ENCODE measurements at places on chromosomes 2 and 18.

- no peak for DNase-seq
Observed at GRCh38 chr2:32706815-32707579, 79.1 kb downstream of the TTC27 start.

DNA sequence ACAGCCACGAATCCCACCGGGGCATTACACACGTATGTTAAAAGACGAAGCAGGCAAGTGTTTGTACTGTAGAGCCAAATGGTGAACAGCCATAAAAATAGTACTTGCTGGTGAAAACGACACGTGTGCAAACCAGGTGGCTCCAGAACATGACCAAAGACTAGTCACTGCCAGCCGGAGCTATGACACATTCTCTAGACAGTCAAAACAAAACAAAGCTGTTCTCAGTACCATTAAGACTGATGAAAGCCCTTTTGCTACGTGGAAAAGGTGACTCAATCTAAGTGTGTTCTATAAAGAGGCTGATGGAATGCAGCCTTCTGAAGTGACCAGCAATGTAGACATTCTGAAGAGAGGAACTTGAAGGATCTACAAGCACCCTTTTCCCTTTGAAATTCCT, 367.7 kb upstream of the NETO1 start:
- DNase-seq, result no peak

- no peak for DNase-seq
Observed at GRCh38 chr18:56112984-56113383, 525.0 kb upstream of the TCF4 start.

GRCh38 chr2:172931256-172931894, 144.3 kb upstream of the MAP3K20 start:
- DNase-seq, result no peak

Measured in forelimb muscle (tissue), 1 donor.